ENCODE measurements at places on chromosomes 2 and 18.
A peak's percentile ranks its signal among the peaks of the same experiment; 100 is the strongest.

- DNase-seq: peak; percentile 60
These were observed 7.9 kb downstream of the CROCC2 start for GRCh38 chr2:240913810-240914644.

DNA sequence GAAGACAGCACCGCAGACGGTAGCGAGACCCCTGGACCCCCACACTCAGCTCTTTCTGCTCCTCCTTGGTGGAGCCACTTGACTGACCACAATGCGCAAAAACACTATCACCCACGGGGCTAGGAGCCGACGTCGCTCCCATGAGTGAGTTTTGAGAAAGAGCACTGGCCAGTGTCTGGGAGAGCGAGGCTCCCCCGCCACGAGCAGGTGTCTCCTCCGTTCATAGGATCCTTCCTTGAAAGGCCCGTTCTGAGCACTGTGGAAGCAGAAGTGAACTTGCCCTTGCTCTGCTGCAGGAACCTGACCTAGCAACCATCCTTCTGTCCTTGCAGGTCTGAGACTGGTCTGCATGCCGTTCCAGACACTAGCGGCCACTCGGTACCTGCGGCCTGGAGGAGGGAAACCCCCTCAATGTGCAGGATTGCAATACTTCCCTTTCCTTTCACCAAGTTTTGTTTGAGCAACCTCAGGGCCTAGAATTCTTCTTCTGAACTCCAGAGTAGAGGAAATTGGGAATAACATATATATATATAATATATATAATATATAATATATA lies 12.9 kb upstream of the ZNF516 start:
- DNase-seq: no peak

DNA sequence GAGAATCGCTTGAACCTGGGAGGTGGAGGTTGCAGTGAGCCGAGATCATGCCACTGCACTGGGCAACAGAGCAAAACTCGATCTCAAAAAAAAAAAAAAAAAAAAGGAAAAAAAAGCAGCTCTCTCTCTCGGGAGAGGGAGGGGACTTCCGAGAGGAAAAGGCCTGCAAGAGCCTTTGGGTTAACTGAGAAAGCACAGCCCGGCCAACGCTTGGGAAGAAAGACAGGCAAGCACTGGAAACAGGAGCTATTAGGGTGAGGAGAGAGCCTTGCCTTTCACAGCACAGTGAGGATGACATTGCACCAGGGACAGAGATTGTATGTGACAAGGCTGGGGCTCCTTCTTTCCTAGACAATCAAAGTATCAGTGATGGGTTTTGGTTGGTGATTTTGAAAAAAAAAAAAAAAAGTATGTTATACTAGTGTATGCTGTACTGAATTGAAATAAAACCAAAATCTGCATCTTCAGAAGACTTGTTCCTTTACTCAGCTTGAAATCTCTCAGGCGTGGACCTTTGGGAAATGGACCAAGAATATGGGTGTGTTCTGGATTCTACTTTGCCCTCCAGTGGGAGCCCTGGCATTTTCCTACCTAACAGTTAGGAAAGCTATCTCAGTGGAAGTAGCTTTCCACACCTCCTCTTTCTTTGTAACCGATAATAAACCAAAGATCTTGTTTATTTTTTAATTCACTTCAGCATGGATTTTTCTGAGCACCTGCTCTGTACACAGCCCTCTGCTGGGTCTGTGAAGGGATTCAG lies 16.7 kb downstream of the SRSF7 start:
- no peak for DNase-seq

- DNase-seq: no peak
These were observed 38.7 kb downstream of the SLC4A5 start for GRCh38 chr2:74304332-74305148.

DNA sequence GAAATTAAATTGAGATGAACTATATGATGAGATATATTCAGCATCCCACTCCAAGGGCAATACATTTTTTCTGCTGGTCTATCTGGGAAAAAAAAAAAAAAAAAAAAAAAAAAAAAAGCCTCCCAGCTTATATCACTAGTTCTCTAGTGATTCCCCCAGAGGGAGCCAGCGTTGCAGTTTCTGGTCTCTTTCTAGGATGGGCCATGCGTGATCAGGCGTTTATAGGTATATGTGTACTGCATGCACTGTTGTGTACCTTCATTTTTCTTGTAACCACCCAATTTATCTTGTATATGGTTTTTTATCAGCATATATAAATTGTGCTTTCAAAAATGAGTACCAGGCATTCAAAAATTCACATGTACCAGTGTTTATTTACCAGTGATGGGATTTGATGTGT lies 35.1 kb downstream of the DCDC2C start:
- no peak for DNase-seq

Measured in T-helper 9 cell (primary cell).